Glomerular endothelial cell (primary cell): ENCODE measurements at places on chromosomes 3 and 15. TPM values are rescaled to one million over a fixed set of nuclear protein-coding genes. Genes with fewer than 3 reads are reported as not detected.

GNAI2 gene
- 893 and 1,142 TPM in 2 replicates for total RNA-seq

CCDC54 gene
- not detected in 2 replicates for total RNA-seq

DUOXA2 gene
- not detected in 2 replicates for total RNA-seq

SPINK8 gene
- not detected in 2 replicates for total RNA-seq

PLA2G4B gene
- 0.48 and 0.58 TPM in 2 replicates for total RNA-seq

DNA sequence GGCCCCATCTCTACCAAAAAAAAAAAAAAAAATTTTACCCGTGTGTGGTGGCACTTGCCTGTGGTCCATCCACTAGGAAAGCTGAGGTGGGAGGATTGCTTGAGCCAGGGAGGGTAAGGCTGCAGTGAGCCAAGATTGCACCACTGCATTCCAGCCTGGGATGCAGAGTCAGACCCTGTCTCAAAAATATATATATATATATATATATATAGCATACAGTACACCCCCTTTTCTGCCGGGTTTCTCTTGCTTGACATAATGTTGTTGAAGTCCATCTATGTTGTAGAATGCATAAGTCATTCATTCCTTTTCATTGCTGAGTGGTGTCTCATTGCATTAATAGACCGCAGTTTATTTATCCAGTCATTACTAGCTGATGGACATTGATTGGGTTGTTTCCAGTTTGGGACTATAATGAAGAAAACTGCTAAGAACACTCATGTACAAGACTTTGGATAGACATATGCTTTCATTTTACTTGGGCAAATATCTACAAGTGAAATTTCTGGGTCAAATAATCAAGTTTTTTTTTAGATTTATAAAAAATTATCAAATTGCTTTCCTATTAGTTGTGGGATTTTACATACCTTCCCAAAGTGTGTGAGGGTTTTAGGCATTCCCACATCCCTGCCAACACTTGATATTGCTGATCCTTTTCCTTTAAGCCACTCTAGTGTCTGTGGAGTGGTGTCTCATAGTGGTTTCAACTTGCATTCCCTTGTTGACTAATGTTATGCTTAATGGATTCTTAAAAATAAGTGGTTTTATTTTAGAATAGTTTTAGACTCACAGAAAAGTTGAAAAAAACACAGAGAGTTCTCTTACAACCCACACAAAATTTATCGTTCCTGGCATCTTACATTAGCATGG, 2.1 kb upstream of the PRR20G start:
- DNase-seq: no peak

DNA sequence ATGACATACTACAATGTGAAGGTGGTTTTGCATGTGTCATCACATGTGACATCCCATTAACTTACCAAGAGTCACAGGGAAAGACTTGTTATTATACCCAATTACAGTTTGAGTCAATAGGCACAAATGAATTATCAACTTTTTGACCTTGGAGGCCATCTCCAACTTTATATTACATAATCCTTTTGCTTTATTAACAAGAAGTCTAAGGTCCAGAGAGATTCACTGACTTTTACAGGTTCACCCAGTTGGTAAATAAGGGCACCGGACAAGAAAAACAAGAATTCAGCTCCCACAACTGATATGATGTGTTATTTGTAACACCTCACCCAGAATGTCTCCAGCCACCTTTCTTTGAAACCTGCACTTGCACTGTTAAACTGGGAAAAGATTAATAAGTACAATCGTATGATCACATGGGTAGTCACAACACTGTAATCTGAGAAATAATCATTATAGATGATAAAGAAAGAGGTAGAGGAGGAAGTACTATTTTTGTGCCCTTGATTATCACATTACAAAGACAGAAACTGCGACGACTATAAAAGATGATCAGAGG, 928.9 kb downstream of the FHIT start:
- no peak for DNase-seq

DNA sequence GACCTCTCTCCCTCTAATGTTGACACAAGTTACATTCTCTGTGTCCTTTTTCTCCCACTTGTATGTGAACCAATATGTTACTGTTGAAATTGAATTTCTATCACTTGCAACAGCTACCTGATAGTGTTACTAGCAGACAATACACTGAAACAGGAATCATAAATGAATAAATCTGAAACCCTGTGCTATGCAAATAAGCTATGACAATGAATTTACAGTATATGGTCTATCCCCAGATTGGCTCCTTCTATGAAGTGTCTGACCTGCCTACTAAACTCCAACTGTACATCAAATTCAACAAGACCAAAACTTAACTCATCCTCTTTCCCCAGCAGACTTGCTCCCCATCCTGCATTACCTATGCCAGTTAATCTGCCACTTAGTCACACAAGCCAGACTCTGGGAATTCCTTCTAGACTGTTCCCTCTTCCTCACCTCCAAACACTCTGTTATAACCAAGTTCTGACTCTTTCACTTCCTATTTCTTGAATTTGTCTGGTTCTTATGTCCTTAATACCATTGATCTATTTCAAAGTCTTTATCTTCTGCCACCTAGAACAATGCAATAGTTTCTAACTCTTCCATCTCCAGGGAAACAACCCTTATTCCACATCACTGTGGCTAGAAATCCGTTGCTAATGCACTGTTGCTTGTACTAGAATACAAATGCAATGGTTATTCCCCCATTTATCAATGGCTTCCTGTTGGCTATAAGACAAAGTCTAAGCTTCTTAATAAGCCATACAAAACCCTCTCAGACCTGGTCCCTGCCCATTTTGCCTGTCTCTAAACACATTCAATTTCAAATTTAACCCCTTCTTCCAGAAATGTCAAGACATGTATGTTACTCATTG, 13.4 kb upstream of the ZNF639 start:
- DNase-seq: no peak

GRCh38 chr3:71490692-71491091, 92.8 kb downstream of the FOXP1 start:
- no peak for DNase-seq

DNA sequence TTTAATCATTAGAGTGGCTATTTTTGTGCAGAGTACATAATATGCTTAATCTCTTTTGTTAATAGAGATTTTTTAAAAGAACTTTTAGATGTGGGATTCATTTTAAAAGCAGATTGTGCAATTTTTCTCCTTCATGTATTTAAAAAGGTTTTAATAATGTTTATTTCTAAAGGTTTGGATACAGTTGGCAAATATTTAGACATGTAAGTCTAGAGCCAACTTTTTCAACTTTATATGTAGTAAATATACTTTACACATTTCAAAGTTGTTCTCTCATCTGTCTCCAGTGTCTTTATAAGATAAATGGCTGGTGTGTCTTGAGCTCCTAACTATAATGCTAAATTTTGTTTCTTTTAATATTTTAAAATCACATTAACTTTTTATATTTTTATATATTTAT, 22.7 kb upstream of the GOLGA8B start:
- DNase-seq: no peak

GRCh38 chr3:185732782-185733181, 92.1 kb downstream of the IGF2BP2 start:
- DNase-seq: peak; percentile 67

DNA sequence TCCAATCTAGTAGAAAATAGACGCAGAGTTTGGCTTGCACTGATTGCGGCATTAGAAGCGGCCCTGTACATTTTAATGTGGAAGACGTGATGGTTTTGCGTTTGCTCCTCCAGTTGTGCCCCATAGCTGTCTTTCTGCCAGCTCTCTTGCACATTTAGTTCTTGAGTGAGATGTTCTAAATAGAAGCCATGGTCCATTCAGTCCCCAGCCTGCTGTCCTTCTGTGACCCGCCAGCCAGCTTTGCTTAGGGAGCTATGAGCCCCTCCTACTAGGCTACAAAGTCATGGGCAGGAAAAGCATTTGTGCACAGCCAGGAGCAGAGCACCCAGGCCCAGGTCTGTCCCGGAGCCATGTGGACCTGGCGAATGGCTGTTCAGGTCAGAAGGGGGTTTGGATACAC, 50.3 kb downstream of the APBA2 start:
- DNase-seq: no peak

DNA sequence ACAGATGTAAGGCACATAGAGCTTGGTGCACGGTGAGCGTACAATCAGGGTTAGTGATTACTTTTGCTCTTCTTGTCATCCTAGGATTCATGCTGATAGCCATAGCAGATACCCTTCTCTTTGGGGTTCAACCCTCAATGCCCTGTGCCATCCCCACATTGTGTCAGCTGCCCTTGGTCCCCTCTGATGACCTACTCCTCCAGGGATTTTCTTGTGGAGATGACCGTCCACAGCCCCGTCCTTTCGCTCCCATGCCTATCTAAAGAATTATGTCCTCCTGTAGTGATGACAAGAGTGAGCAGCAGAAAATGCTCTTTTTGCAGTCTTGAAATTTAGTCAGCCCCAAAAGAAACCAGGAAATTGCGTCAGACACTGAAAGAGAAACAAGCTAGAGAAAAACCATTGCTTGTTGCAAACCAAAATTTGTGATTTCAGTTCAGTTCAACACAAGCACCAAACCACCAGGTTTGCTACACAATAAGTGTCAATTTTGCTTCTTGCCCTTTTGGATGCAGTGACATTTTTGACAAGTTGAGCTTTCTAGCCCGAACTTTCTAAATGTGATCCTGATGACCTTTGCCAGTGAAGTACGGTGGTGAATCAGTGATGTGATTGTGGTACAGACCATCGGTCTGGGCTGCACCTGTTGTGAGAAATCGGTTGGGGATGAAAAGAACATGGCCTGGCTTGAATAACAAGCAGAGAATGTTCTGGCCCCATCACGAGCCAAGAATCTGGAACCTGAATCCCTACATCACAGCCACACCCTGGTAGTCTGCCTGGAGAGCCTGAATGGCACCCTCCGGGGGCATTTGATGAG, 41.3 kb downstream of the CMTM7 start:
- DNase-seq: no peak

GRCh38 chr15:68188647-68189046, 16.5 kb downstream of the CALML4 start:
- no peak for DNase-seq
